ENCODE measurements at places on chromosomes 1 and 21.

DNA sequence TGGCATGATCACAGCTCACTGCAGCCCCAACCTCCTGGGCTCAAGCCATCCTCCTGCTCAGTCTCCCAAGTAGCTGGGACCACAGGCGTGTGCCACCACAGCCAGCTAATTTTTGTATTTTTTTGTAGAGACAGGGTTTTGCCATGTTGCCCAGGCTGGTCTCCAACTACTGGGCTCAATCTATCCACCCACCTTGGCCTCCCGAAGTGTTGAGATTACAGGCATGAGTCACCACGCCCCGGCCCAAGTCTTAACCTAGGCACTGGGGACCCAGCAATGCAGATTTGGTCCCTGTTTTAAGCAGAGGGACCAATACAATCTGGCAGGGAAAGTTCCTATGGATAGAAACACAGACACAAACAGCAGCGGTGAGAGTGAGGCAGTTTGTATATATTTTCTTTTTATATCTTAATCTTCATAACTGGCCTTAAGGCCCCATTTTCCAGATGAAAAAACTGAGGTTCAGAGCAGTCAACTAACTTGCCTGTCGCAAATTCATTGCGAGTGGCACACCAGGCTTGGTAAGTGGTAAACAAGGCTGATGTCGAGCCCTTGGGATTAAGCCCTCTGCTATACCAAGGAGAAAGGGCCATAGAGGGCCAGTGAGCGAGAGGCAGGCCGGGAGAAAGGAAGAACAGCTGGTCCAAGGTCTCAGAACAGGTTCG is 77.8 kb upstream of the TINAGL1 start:
- no peak for DNase-seq

DNA sequence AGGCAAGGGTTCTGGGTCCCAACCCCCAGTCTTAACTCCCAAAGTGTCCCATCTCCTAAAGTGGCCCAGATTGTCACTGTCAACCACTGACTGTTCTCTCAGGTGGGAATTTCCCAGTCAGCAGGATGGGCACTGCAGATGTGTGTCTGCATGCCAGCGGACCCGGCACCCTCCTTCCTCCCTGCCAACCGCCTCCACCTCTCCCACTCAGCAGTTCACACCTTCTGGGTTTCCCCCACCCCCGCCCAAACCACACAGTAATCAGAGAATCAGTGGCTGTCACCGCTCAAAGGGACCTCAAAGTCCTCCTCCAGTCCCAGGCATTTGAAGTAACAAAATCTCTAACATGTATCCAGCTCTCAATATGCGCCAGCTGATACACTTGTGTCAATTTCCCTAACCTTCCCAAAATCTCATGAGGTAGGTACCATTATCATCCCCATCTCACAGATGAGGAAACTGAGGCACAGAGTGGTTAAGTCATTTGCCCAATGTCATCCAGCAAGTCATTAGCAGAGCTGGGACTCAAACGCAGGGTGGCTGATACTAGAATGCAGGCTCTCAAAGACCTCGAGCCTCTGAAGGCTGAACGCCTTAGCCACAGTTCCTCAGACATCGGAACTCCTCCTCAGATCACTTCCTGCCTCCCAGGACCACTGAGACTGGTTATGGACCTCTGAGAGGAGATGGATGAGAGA is 4.8 kb downstream of the RUNX3 start:
- no peak for DNase-seq

DNA sequence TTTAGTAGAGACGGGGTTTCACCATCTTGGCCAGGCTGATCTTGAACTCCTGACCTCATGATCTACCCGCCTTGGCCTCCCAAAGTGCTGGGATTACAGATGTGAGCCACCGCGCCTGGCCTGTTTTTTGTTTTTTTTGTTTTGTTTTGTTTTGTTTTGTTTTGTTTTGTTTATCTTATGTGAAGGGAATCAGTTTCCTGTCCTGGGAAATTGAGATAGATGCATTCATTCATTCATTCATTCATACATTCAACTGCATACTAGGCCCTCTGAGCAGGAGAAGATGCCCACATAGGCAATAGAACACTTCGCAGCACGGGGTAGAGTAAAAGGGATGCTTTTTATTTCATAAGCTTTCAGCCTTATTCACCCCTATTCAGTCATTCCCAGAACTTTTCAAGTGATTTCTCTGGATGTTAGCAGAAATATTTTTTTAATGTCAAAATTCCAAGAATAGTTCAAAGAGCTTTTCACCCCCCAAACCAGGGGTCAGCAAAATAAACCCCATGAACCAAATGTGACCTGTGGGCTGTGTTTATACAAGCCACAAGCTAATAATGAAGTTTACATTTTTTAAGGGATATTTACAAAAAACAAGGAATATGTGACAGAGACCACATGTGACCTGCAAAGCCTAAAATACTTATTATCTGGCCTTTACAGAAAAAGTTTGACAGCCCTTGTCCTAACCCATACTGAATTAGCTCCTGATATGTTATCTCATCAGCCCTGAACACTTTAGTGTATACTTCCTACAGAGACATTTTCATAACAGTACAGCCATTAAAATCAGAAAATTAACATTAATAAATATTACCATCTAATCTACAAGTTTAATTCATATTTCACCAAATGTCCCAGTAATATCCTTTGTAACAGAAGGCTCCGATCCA is 127.1 kb downstream of the MAST2 start:
- no peak for DNase-seq

GRCh38 chr1:16076031-16076864 is 2.8 kb upstream of the FAM131C start:
- DNase-seq, result no peak

DNA sequence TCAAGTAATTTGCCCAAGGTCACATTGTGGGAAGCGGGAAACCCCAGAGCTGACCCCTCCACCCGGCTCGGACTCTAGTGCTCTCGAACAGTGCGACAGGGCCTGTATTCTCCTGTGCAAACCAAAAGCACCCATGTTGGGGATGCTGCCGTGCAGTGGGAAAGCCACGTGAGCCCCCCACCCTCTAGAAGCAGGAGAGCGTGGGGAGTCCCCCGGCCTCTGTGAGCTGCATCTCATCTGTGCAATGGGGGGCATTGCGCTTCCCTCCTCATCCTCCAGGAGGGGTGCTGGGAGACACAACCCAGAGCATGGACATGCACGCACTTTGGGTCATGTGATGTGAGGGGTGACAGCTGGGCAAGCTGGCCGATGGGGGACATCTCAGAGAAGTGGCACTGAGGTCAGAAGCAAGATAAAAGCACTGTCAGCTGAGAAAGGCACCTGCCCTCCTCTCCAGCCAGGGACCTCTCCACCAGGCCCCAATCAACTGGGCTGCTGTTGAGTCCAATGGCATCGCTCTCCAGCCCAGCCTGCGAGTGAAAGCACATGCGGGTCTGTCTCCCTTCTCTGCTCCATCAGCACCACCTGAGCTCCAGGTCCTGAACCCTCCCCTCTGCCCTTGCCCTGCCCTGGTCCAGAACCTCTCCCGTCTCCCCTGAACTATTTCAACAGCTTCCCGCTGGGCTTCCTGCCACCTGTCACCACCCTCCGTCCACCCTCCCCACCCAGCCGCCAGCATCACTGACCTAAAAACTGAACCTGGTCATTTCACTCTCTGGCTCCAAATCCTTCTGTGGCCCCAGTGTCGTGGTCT is 76.4 kb upstream of the IFFO2 start:
- no peak for DNase-seq

GRCh38 chr1:18118078-18118477 is 10.5 kb downstream of the IGSF21 start:
- no peak for DNase-seq

DNA sequence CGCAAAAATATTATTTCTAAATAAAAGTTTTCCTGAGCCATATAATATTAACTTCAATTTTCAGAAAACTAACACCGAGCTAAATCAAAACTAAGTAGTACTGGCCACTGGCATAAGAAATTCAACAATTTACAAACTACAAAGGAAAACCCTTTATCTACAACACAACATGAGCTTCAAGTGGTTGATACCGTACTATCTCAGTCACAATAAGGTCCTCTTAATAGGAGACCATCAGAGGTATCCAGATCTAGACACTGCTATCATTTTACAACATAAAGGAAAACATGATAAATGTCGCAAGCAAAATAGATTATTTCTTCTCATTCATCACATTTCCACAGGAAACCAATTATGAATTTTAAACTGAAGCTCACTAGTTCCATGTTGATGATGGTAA is 39.5 kb downstream of the GATAD2B start:
- no peak for DNase-seq

DNA sequence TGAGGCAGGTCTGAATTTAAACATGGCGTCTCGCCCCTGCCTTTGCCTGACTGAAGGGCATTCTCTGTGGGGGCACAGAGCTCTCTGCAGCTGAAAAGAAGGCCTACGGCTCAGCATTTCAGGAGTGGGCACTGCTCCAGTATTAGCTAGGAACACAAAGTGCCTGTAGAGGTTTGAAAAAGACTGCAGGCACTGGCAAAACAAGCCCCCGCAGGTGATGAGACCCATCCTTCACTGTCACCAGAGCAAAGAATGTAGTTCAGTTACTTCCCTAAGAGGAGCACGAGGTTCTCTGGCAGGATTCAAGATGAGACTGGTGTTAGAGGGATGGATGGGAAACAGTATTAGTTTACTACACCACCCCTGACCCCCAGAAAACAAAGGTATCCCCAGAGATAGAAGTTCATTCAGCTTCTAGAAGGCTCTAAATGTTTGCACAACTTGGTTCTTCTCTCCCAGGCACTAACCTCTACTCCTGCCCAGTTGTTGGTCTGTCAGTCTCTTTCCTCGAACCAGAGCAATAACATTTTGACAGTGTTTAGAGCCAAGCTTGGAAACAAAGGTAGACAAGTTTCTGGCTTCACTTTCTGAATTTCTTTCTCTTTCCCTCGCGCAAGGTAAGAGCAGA is 101.9 kb upstream of the KCNE2 start:
- DNase-seq, result no peak

DNA sequence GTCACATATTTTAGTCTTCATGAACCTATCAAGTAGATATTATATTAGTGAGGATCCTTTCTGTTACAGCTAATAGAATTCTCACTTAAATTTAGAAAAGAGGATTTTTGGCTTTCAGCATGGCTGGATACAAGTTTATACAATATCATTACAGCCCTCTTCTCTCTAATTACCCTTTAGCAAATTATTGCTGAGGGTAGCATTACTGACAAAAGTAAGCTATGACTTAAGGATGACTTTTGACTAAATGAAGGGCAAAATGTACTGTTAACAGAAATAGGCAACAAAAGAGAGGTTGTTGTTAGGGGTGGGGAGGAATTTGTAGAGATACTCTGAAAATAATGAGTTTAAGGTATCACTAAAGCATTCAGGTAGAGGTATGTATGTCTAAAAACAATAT is 85.8 kb downstream of the FNBP1L start:
- DNase-seq, result no peak

DNA sequence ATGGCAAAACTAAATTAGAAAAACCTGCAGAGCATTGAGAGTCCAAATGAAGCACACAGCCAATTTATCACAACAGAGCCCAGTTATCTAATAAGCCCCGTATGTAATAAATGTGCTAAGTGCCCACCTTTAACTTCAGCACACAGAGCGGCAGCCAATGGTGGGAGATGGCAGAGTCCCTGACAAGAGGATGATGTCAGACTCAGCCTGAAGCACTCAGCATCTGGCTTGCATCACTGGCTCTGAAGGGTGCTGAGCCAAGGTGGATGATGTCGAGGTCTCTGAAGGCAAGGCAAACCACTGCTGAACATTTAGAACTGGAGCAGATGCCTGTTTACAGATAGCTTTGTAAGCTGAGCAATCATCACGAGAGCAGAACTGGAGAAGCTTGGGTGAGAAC is 118.3 kb downstream of the NUF2 start:
- DNase-seq, result no peak

GRCh38 chr1:187646536-187647107 is 817.9 kb downstream of the PLA2G4A start:
- DNase-seq, result no peak

- DNase-seq, result no peak
Measured at GRCh38 chr1:46496505-46496904, 6.9 kb downstream of the DMBX1 start.

DNA sequence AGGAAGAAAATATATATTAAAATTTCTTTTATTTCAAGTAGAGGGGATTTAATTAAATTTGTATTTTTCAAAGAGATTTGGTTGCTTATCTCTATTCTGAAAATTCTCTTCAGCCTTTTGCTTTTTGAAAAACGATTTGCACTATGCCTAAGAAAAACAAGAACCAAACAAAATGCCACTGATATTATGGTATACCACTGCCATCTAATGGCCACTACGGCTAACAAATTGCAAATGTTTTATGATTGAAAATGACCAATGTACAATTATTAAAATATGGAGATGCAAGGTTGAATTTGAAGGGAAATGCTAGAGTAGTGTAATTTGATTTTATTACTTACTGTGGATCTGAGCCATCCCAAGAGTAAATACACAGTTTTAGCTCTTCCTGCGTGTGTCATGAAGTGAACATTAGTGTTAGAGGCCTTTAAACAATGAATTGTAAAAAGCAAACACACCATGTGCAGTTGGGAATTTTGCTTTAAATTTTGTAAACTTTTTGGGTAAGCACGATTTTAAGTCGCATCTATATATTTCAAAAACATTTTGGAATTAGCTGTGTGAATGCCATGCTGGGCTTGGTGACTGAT is 137.4 kb upstream of the USP25 start:
- DNase-seq, result peak; percentile 37

DNA sequence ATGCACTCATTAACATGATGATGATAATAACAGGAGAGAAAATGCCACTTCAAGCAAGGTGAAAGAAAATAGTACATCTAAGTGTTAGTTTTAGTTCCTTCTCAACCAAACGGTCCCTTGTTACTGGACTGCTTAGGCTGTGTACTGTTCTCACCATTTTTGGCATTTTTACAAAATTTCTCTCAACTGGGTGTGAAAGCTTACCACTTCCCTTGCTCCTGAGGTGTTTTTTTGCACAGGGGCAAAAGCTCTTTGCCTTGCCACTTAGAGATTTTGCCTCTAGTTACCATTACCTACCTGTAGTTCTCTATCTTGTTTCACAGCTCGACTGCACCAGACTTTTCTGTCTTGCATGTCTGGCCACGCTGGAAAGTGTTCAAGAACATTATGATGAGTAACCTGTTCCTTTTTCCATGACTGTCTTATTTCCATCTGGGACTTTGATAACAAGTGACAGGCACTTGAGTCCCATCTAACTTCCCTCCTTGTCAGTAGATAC is 10.7 kb downstream of the NEK7 start:
- no peak for DNase-seq

GRCh38 chr1:232046451-232047306 is 420.1 kb downstream of the DISC1 start:
- no peak for DNase-seq

DNA sequence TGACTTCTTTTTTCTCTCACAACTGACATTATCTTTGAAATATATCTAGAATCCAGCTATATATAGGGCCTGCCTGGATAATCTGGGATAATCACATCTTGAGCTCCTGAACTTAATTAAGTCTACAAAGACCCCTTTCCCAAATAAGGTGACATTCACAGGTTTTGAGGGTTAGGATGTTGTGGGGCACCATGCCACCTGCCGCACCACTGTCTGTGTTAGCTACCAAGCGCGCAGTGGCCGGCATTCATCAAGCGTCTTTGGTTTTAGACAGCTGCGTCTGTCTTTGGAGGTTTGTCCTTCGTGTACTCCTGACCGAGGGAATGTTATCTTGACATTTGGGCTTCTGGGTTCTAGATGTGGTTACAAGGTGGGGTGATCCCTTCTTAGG is 7.5 kb downstream of the TRAPPC10 start:
- no peak for DNase-seq

- DNase-seq, result no peak
Measured at GRCh38 chr1:6278263-6278662, 17.4 kb upstream of the GPR153 start.

All from CD14-positive monocyte (primary cell).